ENCODE measurements at places on chromosomes 16 and 17.
A peak's percentile ranks its signal among the peaks of the same experiment; 100 is the strongest.

- DNase-seq: no peak
Measured at GRCh38 chr17:41369023-41369422, 590 bp downstream of the KRT33B start.

GRCh38 chr17:10072556-10073425, 125.6 kb downstream of the GAS7 start:
- no peak for DNase-seq

GRCh38 chr16:11306997-11307638, 26.0 kb upstream of the PRM1 start:
- no peak for DNase-seq

GRCh38 chr17:45722161-45722560, 62.0 kb upstream of the CRHR1 start:
- peak; percentile 65 for DNase-seq

DNA sequence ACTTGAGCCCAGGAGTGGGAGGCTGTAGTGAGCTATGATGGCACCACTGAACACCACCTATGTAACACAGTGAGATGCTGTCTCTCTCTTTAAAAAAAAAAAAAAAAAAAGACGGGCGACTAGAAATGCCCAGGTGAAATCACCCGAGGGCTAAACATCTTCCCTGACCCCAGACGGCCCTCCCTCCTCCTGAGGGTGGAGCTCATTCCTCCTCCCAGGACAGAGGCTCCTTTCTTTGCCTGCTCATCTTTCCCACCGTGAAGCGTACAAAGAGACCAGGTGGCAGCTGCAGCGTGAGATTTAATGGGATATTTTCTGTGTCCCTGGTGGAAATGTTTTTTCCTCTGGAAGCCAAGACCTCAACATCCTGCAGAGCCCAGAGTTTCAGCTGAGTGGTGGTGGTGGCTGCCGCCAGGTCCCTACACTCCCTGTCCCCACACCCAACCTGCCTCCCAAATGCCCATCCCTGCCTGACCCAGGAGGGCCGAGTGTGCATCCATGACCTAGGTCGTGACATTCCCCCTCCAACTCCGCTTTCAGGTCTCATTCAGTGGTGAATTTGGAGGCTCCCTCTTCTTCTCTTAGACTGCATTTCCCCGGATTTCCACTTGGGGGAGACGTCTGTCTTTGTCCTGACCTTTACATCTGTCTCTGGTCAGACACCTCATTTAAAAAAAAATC, 14.4 kb upstream of the GPRC5B start:
- peak; percentile 72 for DNase-seq

GRCh38 chr16:67729636-67730248, 10.6 kb upstream of the GFOD2 start:
- DNase-seq: no peak

DNA sequence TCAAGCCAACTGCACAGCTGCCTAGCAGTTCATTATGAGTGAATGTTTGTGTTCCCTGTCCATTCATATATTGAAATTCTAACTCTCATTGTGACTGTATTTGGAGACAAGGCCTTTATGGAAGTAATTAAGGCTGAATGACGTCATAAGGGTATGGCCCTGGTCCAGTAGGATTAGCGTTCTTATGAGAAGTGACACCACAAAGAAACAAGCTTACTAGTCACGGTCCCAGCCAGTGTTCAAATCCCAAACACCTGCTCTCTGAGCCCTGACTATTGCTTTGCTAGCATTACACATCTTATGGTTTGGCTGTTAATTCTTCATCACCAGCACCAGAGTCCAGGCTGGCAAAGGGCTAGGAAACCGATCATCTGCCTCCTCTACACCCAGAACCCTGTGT, 2.2 kb downstream of the ZNF668 start:
- no peak for DNase-seq

DNA sequence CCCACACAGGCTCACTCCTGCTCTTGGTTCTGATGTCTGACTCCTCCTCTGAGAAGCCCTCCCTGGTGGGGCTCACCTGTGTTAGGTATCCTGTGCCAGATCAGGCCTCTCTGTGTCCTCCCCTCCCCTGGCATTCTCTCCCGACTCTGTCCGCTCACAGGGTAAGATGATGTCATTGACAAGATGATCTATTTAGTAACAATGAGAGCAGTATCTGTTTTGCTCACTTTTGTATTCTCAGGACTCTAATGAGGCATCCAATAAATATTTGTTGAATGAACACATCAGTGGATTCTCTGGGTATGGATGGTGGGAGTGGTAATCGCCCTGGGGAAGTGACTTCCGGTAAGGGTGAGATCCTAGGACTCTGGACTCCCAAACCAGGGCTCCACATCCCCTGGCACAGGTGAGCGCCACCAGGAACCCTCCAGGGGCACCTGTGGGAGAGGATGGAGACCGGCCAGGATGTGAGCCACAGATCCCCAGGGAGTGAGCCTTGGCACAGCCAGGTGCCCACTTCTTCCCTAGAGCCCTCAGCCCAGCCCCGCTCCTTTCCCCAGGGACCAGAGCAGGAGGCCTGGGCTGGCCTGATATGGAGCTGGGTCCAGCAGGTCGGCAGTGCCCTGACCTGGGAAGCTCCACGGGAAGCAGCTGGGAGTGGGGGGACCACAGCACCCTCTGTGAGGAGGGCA, 5.4 kb upstream of the HAP1 start:
- DNase-seq: no peak

DNA sequence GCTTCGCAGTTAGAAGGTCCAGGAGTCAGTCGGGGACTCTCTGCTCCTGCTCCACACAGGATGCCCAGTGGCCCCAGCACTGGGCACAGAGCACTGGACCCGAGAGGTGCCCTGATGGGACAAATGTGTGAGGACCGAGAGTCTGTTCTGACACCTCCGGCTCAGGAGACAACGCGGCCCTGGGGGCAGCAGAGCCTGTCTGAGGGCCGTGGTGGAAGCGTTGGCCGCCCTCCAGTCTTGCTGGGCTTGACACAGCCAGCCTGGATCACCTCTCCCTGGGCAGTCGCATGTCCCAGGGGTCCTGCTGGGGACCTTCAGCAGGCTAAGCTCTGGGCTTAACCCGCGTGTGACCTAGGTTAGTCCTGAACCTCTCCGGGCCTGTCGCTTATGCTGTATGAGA, 23.1 kb downstream of the LGALS9 start:
- no peak for DNase-seq

- DNase-seq: no peak
Measured at GRCh38 chr17:35981908-35982330, 622 bp upstream of the CCL16 start.

DNA sequence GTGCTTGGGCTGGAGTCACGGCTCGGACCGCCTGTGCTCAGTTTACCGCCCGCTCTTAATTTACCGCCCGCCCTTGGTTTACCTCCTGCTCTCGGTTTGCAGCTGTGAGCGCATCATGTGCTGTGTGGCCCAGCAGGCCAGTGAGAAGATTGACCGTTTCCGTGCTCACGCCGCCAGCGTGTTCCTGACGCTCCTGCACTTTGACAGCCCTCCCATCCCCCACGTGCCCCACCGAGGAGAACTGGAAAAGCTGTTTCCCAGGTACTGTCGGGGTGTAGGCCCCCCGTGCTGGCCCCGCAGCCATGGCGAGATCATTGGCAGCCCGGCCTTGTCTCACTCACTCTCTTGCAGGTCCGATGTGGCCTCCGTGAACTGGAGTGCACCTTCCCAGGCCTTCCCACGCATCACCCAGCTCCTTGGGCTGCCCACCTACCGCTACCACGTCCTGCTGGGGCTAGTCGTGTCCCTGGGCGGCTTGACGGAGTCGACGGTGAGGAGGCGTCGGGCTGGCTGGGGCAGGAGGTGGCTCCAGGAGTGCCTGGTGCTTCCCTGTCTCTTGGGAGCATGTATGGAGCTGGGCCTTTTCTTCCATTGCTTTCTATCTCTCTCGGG, 89.3 kb upstream of the ZNF750 start:
- no peak for DNase-seq

- DNase-seq: no peak
Measured at GRCh38 chr16:51134269-51134812, 16.7 kb downstream of the SALL1 start.

DNA sequence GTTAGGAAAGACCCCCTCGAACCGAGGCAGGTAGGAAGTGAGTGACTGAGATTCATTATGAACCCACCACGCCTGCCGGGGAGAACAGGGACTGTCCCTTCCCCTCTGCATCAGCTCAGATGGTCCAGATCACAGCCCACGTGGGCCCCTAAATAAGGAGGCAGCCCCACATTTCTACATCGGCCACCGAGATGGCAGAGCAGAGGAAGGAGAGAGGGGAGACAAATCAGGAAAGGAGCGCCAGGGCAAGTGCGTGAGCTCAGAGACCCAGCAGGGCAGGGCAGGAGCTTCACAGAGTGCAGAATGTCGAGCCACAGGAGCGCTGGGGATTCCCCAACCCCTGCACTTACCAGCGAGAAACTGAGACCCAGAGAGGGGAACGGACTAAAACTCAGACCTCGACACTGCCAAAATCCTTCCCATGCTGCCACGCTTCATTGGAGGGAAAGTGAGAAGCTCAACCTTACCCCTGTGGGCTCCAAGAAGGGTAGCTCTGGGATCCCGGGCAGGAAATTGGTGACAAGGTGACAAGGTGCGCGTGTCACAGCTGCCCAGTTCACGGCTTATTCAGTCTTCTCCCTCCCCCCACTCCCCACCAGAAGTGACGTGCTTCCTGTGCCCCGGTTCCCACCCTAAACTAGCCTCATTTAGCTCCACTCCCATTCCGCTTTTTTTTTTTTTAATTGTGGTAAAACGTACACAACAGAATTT, at the start of gene ICAM2:
TSS of gene ICAM2 (minus strand) at position 578 of the 711 bp plus-strand sequence. CDS start 13,942 bp downstream, outside the sequence.
- DNase-seq: no peak

DNA sequence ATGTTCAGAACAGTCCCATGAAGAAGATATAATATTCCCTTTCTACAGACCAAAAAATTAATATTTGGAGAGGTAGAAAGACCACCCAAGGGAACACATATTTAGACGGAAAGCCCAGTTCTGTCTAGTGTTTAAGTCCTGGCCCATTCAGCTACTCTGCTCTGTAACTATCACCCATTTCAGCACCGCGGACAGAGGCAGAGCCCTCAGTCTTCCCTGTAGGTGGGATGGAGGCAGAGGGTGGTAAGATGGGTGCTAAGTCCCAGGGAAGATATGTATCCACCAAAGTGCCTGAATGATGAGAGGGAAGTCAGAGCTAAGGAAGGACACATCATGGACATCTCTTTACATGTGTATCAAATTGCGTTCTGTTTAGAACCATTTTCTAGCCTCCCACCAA, 27.8 kb upstream of the C16orf78 start:
- DNase-seq: no peak

DNA sequence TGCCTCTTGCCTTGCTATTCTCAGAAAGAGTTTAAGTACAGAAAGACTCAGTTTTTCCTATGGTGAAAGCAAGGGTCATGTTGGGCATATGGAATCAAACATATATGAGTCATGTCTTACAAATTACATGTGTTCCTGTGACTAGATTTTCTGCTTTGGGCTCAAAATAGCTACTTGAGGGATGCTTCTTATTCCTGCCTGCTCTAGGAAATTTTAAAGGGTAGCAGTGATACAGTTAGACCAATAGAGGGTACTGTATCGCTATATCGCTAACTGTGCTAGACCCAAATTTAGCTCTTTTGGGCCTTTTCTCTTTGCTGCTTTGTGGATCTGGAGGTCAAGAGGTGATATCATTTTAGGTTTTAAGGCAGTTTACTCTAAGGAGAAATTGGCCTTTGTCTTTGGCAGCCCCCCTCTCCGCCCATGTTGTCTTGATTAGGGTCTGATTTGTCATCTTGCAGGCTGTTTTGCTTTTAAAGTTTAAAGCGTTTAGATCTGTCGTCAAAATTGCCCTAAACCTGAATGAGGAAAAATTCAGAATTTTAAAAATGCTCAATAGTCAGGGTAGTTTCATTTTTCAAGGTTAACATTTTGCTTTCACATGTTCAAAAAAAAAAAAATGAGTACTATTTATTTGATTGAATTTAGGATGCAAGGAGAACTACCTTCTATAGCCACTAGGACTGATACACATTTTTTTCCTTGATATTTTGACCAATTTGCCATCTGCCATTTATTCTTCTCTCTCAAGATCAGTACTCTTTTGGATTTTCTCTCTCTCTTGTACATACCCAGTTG, 8.8 kb downstream of the NFATC3 start:
- no peak for DNase-seq

DNA sequence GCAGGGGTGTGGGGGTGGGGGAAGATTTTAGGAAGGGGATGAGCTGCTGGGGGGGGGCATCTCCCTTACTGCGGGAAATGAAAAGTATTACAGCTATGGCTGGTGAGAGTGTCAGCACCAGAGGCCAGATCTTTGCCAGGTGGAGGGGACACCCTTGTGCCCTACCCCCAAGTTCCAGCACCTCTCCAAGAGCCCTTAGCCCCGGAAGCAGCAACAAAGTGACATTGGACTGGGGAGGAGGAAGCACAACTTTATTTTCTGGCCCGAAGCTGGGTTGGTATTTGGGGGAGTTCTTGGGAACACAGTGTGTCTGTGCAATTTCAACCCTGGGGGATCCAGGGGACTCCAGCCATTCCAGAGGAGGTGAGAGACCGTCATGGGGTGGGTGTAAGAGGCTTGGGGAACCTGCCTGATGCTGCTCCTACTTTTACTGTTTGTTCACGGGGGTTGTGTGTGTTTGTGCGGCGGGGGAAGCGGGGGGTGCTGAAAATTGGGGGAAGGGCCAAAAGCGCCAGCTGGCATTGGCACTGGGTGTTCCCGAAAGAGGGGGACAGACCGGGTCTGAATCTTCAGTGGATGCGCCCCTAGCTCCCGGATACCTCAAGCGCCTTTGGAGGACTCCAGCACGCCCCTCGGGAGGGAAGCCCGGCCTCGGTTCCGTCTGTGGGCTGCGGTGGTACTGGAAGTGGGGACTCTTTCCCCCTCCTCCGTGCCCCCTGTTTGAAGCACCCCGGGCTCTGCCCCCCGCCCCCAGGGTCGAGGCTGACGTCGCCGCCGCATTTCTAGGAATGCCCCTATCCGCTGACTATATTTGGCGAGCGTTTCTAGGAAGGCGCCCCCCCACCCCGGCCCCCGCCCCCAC, 230.3 kb downstream of the MRTFB start:
- DNase-seq: no peak

DNA sequence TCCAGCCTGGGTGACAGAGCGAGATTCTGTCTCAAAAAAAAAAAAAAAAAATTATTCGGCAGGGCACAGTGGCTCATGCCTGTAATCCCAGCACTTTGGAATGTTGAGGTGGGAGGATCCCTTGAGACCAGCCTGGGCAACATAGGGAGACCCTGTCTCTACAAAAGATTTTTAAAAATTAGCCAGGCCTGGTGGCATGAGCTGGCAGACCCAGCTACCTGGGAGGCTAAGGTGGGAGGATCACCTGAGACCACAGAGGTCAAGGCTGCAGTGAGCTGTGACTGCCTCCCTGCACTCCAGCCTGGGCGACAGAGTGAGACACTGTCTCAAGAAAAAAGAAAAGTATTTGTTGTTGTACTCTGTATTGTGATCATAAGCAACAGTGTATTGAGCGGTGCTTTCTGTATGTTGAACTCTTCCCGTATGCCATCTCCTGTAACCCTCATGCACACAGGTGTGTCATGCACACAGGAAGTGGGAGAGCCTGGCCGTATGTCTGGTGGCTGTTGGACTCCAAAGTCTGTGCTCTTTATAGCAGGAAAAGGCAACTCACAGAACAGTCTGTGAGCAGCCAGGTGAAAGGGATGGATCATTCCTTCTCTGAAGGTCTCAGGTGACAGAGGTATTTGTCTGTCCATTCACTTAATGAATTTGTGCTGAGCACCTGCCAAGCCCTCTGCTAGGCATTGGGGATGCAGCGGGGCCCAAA, 17.1 kb downstream of the CDH1 start:
- DNase-seq: no peak

GRCh38 chr16:85853547-85854545, 45.1 kb upstream of the IRF8 start:
- no peak for DNase-seq

Data from head of caudate nucleus (tissue), 42 donors.